ENCODE measurements at places on chromosomes 13 and 19.

GRCh38 chr13:88125055-88125454 lies 453.9 kb downstream of the SLITRK5 start:
- DNase-seq, result no peak

DNA sequence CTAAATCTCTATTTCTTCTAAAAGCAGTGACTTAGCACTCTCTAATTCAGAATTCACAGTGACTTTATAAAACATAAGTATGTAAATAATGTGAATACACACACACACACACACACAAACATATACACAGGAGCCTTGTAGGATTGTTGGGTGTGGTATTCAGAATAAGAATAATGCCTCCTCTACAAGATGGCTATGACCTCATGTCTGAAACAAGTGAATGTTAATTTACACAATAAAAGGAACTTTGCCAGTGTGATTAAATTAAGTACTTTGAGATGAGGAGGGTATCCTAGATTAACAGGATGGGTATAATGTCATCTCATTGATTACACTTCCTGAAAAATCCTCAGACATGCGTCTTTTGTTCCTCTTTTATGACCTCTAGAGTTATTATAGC lies 234.6 kb downstream of the SLITRK6 start:
- DNase-seq, result no peak

DNA sequence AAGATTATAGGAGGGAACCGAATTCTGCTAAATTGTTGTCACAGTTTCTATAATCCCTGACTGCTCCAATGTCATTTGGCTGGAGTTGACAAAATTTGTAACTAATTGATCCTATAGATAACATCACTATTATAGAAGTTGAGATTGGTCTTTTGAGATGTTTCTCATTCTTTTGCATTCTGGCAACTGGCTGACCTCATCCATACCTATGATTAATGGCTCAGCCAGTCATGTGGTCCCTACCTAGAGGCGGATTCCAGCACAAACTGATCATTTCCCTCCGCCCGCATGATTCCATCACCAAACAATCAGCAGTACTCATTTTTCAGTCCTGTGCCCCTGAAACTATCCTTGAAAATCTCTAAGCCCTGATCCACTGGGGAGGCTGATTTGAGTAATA lies 4.2 kb downstream of the PSG2 start:
- no peak for DNase-seq

DNA sequence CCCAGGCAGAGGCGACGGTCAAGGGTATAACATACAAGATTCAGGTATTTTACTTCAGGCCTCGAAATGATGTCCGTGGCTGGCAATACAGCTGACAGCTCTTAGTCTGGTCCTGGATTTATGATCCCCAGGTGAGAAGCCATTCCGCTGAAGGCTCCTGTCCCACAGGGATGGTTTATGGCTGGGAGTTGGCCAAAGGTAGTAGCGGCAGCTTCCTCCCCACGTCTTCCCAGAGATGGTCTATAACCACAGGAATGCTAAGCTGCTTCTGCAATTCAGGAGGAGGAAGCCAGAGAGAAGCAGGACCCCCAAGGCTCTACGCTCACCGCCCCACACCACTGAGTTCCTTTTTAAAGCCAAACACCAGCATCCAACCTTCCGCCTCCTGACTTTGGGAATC lies 27.1 kb downstream of the OLFM2 start:
- no peak for DNase-seq

GRCh38 chr19:55519451-55520311 lies 17.3 kb downstream of the SBK2 start:
- DNase-seq, result no peak

DNA sequence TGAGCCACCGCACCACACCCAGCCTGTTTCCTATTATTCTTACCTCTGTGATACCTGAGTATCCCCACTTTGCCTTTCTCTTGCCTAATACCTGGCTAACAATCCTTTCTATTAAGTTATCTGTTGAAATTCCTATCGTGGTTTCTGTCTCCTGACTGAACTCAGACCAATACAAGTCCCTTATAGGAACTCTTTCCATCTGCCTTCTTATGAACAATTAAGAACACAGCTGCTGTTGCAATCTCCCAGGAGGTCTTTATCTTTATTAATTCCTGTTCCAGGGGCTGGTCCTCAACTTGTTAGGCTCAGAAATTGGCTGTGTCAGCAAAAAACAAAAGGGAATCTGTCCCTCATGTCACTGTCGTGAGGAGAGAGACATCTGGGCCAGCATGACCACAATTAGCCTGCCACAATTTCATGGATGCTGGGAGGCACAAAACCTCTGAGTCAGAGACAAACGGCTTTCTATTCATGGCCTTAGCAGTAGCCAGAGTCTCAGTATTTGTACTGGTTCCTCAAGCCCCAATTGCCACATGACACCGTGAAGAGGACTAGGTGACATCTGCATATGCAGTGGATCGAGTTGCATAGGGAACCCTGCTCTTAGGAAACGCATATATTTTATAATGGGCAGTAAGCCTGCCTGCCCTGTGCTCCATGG lies 58.2 kb downstream of the NUFIP1 start:
- no peak for DNase-seq

DNA sequence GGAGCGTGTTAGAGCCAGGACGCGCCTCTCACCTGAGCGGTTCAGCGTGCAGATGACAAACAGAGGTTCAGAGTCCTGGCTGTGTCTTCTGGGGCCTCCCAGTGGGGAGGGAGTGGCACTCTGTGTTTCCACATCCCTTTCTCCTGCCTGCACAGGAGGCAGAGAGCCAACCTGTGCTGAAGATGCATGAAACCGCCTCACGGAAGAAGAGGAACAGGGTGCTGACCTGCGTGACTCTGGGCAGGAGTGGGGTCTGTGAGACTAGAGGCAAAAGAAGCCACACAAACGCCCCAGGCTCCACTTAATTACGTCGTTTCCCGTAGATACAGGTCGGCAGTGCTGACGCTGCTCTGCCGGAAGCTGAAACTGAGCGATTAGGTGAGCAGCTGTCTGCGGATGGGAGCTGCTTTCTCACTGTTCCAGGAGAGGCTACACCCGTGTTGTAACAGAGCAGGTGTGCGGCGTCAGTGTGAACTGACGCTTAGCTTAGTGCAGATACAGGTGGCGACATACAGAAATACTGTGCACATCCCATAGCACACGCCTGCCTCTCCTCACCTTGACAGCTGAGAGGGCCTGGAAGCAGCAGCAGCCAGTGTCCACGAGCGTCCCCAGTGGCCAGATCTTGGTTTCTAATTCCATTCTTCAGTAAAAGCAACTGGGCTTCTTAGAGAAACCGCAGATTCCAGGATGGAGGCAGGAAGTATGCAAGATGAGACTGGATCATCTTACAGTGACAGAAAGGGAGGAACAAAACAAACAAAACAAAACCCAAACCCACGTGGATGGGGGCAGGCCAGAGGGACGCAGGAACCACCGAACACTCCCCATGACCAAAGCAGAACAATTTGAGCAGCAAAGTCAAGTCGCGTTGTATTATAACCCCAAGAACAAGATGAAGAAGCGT lies 37.7 kb upstream of the MCF2L start:
- no peak for DNase-seq

DNA sequence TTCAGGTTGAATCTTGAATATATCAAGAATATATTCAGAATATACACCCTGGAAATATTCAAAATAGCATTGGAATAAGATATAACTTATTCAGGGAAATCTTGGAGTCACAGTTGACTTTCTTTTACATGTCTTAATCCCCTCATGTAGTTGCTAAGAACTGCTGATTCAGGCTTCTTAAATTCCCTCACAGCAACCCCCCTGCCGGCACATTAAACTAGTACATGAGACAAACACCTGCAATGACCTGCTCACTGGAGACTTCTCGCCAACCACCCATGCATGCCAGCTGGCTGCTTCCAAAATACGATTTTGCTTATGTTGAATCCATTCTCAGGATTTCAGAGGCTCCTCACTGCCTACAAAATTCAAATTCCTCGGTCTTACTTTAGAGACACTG lies 997.1 kb downstream of the EFNB2 start:
- DNase-seq, result no peak

GRCh38 chr19:12701596-12702282 lies 5.3 kb upstream of the FBXW9 start:
- DNase-seq, result no peak

GRCh38 chr13:21894091-21894490 lies 223.2 kb downstream of the FGF9 start:
- no peak for DNase-seq

DNA sequence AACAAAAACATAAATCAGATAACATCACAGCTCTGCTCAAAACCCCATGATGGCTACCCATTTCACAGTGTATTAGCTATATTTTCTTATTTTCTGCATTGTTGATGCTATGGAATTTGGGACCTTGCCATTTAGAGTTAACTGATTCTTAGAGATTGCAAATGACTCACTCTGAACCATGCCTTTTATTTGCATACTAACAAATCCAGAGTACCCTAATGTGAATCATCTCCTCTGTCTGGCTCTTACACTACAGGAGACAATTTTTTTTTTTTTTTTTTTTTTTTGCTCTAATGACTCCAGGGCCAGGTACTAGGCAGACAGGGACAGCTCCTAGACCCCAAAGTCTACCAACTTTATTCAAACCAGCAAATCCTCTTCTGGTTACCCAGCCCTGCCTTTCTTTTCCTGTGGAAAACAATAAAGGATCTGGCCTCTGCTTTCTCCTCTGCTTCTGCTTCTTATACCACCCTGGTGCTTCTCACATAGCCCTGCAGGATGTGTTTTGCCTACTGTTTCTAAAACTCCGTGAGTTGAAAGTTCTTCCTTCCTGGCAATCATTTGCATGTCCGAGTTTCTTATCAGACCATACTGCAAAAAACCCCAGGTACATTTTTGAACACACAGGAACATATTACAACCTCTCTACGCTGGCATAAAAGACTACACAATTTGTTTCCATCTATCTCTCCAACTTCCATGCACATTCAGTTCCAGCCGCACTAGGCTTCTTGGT lies 10.6 kb upstream of the ZNF460 start:
- no peak for DNase-seq

GRCh38 chr19:18415178-18415867 lies 3.9 kb upstream of the SSBP4 start:
- DNase-seq, result no peak

DNA sequence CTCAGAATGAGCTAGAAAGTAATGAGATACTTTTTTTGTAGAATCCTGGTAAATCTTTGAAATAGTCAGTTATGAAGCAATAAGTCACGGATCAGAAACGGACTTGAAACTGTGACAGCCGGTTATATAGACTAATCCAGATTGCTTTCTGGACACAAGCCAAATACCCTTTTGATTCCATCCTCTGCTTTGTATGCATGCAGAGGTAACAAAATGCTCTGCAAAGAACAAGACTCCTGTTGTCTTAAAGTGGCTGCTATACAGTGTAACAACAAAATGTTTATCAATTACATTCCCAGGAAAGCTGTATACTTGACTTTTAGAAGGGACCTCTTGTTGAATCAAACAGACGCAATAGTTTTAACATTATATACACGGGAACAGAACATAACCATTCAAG lies 66.5 kb upstream of the STARD13 start:
- DNase-seq, result no peak

GRCh38 chr19:4149518-4150288 lies 3.7 kb upstream of the CREB3L3 start:
- no peak for DNase-seq

GRCh38 chr13:92677571-92677970 lies 549.0 kb upstream of the GPC6 start:
- no peak for DNase-seq

- DNase-seq, result no peak
Measured at GRCh38 chr19:3441089-3441985, 39.0 kb downstream of the SMIM24 start.

GRCh38 chr13:75897386-75897785 lies 261.3 kb downstream of the LMO7 start:
- DNase-seq, result no peak

- DNase-seq, result no peak
Measured at GRCh38 chr19:39352381-39353255, 10.4 kb downstream of the SAMD4B start.

GRCh38 chr13:30850204-30850866 lies 55.7 kb upstream of the MEDAG start:
- no peak for DNase-seq

GRCh38 chr13:73948848-73949529 lies 185.2 kb downstream of the KLF12 start:
- DNase-seq, result no peak

GRCh38 chr19:10116085-10116865 lies 3.4 kb downstream of the EIF3G start:
- DNase-seq, result no peak

GRCh38 chr19:51861870-51862622 lies 25.7 kb downstream of the ZNF577 start:
- DNase-seq, result no peak

- DNase-seq, result no peak
Measured at GRCh38 chr13:79637133-79637763, 156.3 kb downstream of the NDFIP2 start.

DNA sequence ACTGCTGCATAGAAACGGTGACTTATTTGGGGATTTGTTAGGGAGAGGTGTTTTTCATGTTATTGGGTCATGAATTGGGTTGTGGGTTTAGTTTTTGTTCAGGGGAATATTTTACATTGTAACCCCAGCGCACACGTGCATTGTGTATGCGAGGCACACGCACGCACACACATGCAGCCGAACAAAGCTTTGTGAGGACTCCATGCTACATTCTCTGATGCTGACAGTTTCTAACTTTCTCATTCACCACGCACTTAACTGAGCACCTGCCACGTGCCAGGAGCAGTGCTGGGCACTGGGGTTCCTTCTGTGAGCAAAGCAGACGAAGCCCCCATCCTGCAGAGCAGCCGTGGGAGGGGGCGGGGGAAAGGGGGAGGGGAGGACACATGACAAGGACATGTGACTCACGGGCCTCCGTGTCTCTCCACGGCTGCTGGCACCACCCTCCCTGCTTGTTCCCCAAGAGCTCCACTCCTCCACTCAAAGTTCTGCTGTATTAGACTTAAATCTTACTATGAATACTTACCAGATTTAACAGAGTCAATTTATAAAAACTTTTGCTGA lies 55.6 kb downstream of the SLC7A9 start:
- DNase-seq, result no peak

DNA sequence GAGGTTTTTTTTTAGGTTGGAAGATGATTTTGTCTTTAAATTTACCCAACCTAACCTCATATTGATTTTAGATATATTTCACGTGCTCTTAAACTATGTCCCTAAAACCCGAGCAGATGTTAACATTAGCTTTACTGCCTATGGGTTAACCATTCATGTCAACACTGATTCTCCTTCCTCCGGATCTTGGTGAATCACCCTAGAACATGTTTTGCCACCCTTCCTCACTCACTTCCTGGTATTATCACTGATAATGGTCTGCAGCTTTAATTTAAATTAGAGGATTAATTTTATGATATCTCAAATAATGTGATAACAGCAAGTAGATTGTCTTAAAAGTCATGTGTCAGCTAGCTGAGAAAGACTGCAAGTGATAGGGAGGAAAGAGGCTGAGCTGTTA lies 31.9 kb downstream of the HTR2A start:
- no peak for DNase-seq

- no peak for DNase-seq
Measured at GRCh38 chr13:91609353-91609752, 210.9 kb downstream of the GPC5 start.

- no peak for DNase-seq
Measured at GRCh38 chr19:46402725-46403124, 10.6 kb downstream of the CCDC8 start.
